ENCODE measurements at places on chromosomes 1 and 21. TPM values are rescaled to one million over a fixed set of nuclear protein-coding genes. Genes with fewer than 3 reads are reported as not detected.

Gene PTPRF
- total RNA-seq = 439 TPM

Gene SPRR2B
- total RNA-seq = not detected

Gene FAM3B
- total RNA-seq = not detected

Gene GJA5
- 8.7 TPM for total RNA-seq

Gene LBR
- 158 TPM for total RNA-seq

GRCh38 chr1:61388566-61388965 lies 306.2 kb downstream of the NFIA start:
- no peaks in the 10 kb centered on the region for H3K4me1 ChIP-seq
- DNase-seq = no peak
- no peak overlapping the region for H3K27ac ChIP-seq
- H3K4me3 ChIP-seq = no peak overlapping the region

DNA sequence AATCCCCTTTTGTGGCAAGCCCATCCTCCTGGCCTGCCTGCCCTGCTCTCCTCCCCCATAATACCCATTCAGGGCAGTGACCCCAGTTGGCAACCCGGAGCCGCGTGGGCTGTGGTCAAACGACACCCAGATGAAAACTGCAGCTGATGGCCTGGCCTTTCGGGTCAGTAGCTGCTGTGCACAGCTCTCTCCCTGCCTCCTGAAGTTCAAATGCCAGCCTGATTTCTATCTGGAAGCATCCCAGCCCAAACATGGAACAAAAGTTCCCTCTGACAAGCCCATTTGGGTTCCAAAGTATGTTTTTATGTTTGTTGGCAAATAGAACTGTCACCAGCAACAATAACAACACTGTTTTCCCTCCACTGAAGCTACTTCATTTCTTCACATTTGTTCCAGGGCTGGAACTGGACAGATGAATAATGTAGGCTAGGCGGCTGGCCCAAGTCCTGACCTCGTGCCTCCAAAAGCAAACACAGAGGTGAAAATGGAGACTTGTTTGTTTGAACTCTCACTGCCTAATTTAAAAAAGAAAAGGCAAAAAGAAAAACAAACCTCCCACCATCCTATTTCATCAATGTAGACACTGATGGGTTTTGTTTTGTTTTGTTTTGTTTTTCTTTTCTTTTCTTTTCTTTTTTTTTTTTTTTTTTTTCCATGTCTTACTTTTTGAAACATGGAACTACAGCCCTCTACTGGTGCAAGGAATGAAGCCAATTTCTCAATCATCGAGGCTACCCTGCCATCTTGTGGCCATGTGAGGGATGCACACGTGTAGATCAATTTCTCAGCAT lies 179.0 kb downstream of the ADSS2 start:
- H3K4me1 ChIP-seq = peaks cover 25% of the 10 kb centered on the region
- no peaks in the 10 kb centered on the region for H3K36me3 ChIP-seq
- DNase-seq = peak; percentile 77

DNA sequence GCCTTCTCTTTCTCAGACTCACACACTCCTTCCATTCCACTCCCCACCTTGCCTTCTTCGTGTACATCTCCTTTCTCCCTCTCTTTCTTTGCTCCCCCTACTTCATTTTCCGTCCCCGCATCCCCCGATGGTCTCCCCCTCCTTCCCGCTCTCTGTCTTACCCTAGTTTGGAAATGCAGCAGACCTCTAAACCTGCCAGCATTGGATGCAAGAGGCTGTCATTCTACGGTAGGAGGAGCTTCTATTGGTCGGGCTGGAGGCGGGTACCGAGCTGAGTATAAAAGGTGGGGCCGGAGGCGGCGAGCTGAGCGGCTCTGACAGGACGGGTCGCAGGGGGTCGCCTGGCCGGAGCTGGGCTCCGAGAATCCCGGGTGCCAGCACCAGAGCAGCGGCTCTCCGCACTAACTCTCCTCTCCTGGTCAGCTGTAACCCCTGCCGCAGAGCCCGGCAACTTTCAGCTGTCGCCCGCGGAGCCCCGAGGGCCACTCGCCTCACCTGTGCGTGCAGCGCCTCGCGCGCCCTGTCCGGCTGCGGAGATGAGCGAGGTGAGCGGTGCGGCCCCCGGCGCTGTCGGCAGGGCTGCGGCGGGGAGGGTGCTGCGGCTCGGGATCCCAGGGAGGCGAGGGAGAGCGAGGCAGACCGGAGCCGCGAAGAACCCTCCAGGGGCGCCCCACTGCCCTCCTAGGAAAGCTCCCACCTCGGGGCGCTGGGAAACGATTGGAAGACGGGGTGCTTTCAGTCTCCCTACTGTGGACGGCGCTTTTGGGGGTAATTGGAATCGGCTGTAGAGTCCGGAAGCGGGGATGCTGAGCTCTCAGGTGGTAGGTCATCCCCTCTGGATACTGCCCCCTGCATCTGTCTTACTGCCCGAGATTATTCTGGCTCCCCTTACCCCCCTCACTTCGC lies at the start of gene PCP4L1:
Gene PCP4L1 (plus strand): TSS at position 307 of the 906 bp plus-strand sequence. CDS start 230 bp downstream, at position 537.
- H3K36me3 ChIP-seq = no peaks in the 10 kb centered on the region
- peak; percentile 16 for DNase-seq
- peak within 1 kb of the TSS; percentile 51 for H3K4me3 ChIP-seq
- H3K4me1 ChIP-seq = peaks cover 29% of the 10 kb centered on the region
- H3K27me3 ChIP-seq = peaks cover 19% of the 10 kb centered on the region
- no peak within 1 kb of the TSS for H3K27ac ChIP-seq

DNA sequence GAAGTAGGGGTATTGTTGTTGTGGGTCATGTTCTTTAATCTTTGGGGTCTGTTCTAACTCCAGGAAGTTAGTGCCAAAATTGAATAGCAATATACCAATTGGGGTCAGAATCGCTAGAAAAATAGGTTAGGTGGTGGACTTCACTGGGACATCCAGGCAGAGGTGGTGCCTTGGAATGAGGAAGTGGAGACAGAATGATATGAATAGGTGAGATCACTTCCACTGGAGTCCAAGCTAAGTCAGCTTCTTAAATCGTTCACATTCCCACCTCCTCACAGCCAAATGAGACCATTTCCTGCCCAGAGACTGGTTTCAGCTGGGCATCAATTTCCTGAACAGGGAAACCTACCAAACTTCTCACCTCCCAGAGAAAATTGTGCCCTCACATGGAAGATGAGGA lies 137.8 kb upstream of the RAB4A start:
- H3K4me1 ChIP-seq = no peaks in the 10 kb centered on the region
- H3K27ac ChIP-seq = no peak overlapping the region
- H3K4me3 ChIP-seq = no peak overlapping the region

- no peak for DNase-seq
- peaks cover 24% of the 10 kb centered on the region for H3K4me1 ChIP-seq
- H3K36me3 ChIP-seq = no peaks in the 10 kb centered on the region
- no peaks in the 10 kb centered on the region for H3K27me3 ChIP-seq
- H3K27ac ChIP-seq = no peak overlapping the region
These were observed 16.3 kb upstream of the ADAMTSL4 start for GRCh38 chr1:150532860-150533259.

- peaks cover 83% of the 10 kb centered on the region for H3K4me1 ChIP-seq
- H3K36me3 ChIP-seq = peaks cover 23% of the 10 kb centered on the region
- DNase-seq = no peak
- H3K27me3 ChIP-seq = no peaks in the 10 kb centered on the region
- peak overlapping the region; percentile 100 for H3K27ac ChIP-seq
These were observed 17.7 kb downstream of the DHRS3 start for GRCh38 chr1:12600335-12600734.

GRCh38 chr1:214124281-214124805 lies 136.6 kb downstream of the PROX1 start:
- no peaks in the 10 kb centered on the region for H3K27me3 ChIP-seq
- H3K4me1 ChIP-seq = peaks cover 20% of the 10 kb centered on the region
- H3K4me3 ChIP-seq = no peak overlapping the region
- no peak for DNase-seq
- H3K36me3 ChIP-seq = no peaks in the 10 kb centered on the region
- H3K27ac ChIP-seq = 0 out of 2 replicates have a peak overlapping the region, but pooled peaks have one; percentile 47

DNA sequence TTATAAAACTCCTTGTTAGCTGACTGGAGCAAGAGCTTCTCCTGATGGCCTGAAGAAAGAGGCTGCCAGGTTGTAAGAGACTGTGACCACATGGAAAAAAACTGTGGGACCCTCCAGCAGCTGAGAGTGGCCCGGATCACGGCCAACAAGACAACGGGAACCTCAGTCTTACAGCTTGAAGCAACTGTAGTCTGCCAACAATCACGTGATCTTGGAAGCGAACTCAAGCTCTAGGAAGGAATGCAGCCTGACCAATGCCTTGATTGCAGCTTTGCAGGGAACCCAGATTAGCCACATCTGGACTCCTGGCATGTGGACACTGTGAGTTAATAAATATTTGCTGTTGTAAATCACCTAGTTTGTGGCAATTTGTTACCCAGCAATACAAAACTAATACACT lies 442.6 kb upstream of the PRMT6 start:
- H3K36me3 ChIP-seq = no peaks in the 10 kb centered on the region
- no peak overlapping the region for H3K27ac ChIP-seq
- no peaks in the 10 kb centered on the region for H3K4me1 ChIP-seq
- DNase-seq = no peak

GRCh38 chr1:107220036-107220435 lies 79.2 kb downstream of the NTNG1 start:
- H3K27me3 ChIP-seq = no peaks in the 10 kb centered on the region
- H3K4me1 ChIP-seq = no peaks in the 10 kb centered on the region
- H3K36me3 ChIP-seq = no peaks in the 10 kb centered on the region
- H3K27ac ChIP-seq = no peak overlapping the region
- DNase-seq = no peak

DNA sequence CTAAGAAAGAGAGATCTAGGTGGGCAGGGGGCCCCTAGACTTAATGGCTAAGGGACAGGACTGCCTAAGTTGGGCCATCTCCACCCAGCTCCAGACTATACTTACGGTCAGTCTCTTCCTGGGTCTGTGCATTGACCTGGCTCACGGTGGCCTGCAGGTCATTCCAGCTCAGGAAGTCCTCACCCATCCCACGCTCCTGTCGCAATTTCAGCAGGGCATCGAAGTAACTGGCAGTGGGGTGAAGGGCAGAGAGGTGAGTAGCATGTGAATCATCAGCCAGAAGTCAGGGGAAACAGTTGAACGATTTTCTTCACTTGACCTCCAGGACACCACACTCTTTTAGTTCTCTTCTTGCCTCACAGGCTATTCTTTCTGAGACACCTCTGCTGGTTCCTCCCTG lies 20.5 kb downstream of the IQGAP3 start:
- peak overlapping the region; percentile 88 for H3K27ac ChIP-seq
- peak; percentile 55 for DNase-seq
- no peaks in the 10 kb centered on the region for H3K27me3 ChIP-seq
- H3K4me1 ChIP-seq = peaks cover 35% of the 10 kb centered on the region
- H3K36me3 ChIP-seq = peaks cover 12% of the 10 kb centered on the region

DNA sequence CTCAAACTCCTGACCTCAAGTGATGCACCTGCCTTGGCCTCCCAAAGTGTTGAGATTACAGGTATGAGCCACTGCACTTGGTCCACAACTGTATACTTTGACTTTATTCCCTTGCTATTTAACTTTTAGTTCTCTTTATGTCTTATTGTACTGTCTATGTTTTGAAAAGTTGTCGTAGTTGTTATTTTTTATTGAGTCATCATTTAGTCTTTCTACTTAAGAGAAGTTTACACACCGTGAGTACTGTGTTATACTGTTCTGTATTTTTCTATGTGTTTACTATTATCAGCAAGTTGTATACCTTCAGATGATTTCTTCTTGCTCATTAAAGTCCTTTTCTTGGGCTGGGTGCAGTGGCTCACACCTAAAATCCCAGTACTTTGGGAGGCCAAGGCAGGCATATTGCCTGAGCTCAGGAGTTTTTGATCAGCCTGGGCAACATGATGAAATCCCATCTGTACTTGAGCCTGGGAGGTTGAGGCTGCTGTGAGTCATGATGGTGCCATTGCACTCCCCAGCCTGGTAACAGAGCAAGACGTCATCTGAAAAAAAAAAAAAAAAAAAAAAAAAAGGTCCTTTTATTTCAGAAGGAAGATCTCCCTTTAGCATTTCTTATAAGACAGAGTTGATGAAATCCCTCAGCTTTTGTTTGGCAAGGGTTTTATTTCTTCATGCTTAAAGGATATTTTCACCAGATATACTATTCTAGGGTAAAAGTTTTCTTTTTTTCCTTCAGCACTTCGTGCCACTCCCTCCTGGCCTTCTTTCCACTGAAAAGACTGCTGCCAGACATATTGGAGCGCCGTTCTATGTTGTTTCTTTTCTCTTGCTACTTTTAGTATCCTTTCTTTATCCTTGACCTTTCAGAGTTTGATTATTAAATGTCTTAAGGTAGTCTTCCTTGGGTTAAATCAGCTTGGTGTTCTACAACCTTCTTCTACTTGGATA lies 47.6 kb downstream of the TNFSF18 start:
- no peak for DNase-seq
- no peak overlapping the region for H3K27ac ChIP-seq
- H3K4me1 ChIP-seq = no peaks in the 10 kb centered on the region

GRCh38 chr1:184014271-184014670 lies 23.3 kb downstream of the COLGALT2 start:
- H3K4me1 ChIP-seq = no peaks in the 10 kb centered on the region
- no peaks in the 10 kb centered on the region for H3K36me3 ChIP-seq
- no peak overlapping the region for H3K4me3 ChIP-seq
- no peaks in the 10 kb centered on the region for H3K27me3 ChIP-seq
- no peak overlapping the region for H3K27ac ChIP-seq
